ENCODE measurements at places on chromosomes 6 and 20.

GRCh38 chr6:169589293-169589692, 112.5 kb downstream of the WDR27 start:
- ATAC-seq = peak; percentile 37

GRCh38 chr6:135832166-135832565, 19.3 kb upstream of the PDE7B start:
- ATAC-seq = no peak

- ATAC-seq = no peak
Measured at GRCh38 chr20:51906049-51906448, 103.7 kb upstream of the SALL4 start.

- ATAC-seq = no peak
Measured at GRCh38 chr6:39357998-39358686, 35.6 kb upstream of the KCNK16 start.

DNA sequence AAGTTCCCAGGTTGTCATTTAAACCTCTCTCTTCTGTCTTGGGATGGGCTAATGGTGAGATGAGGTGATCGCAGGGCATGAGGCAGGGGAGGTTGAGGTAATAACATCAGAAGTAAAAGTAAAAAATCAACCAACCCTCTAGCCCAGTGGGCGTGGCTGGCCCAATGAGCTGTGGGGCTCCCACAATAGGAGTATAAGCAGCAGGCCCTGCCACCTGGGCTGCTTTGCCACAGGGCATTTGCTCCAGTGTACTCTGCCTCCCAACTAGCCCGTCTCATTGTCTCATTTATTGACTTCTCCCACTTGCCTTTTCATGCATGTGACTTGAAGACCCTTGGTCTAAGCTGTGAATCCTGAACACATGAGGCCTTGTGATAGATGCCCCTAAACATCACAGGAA, 62.8 kb downstream of the PHACTR3 start:
- ATAC-seq = no peak

- ATAC-seq = no peak
Measured at GRCh38 chr6:45423824-45424450, 46.2 kb upstream of the SUPT3H start.

DNA sequence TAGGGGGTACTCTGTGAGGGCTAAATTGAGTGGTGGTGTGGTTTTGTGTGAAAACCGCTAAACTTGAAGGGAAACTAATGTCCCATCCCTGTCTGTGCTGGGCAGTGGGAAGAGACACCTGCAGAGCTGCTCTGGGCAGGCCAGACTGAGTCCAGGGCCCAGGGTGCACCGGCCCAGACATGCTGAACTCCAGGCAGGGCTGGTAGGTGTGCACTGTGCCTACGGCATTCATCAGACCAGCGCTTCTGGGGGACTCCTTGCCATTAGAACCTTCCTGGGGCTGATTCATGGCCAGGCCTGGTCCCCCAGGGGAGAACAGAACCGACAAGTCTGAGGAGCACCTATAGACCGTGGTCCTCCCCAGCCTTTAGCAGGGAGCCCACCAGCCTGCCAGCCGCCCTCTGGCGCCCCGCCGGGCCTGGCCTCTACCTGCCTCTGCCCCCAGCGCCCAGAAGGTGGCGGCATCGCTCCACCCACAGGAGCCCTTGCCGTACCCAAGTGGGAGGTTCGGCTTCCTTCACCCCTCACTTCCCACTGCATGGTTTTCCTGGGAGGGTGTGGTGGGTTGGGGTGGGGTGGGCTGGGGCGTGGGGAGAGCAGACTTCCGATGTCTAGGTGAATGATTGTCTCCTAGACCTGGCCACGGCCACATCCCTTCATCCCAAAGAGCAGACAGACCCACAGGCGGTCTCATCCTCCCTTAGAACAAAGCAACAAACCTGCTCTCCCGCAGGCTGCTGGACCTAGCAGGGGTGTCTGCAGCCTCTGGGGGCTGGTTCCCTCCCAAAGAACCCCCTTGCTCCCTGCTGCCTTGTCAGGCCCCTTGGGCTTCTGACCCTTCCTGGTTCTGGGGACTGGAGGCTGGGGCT, 15.5 kb downstream of the CCDC167 start:
- ATAC-seq = peak; percentile 62

DNA sequence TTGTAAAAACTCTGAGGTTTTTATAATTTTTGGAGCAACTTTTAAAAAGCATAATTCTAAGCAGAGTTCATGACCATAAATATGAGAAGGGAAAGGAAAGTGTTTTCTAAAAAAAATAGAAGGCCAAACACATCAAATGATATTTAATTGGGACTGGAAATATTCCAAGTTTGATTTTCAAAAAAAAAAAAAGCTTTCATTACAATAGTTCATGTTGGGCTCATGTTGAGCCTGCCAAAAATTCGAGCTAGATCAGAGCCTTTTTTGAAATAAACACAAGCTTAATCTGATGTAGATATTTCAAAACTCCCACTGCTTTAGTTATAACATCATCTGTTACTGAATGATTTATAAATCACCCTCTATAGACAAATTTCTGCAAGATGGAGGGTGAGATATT, 163.4 kb upstream of the DEFB112 start:
- no peak for ATAC-seq

- no peak for ATAC-seq
Measured at GRCh38 chr6:3517350-3517749, 60.5 kb upstream of the SLC22A23 start.

GRCh38 chr6:56938649-56939191, 16.2 kb upstream of the BEND6 start:
- ATAC-seq = peak; percentile 44

GRCh38 chr6:70385901-70386300, 27.4 kb upstream of the FAM135A start:
- no peak for ATAC-seq

DNA sequence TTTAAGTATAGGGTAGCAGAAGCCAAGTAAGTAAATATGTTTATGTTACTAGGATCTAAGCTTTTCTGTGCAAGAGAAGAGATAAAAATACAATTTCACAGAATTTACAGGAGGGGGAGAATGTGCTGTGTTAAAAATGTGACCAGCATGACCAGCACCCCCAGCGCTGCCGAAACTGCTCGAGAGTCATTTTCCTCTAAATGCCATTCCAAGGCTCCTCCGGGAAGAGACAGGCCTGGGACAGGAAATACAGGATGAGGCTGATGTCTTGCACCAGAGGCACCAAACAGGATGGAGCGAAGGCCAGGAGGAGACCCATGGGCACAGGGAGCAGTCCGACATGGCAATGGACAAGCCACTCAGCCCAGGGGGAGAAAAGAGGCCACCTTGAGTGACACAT, 21.1 kb downstream of the TAF4 start:
- ATAC-seq = no peak

- no peak for ATAC-seq
Measured at GRCh38 chr20:21208999-21209398, 83.1 kb downstream of the KIZ start.

GRCh38 chr20:4295226-4295625, 279.9 kb upstream of the RNF24 start:
- no peak for ATAC-seq

DNA sequence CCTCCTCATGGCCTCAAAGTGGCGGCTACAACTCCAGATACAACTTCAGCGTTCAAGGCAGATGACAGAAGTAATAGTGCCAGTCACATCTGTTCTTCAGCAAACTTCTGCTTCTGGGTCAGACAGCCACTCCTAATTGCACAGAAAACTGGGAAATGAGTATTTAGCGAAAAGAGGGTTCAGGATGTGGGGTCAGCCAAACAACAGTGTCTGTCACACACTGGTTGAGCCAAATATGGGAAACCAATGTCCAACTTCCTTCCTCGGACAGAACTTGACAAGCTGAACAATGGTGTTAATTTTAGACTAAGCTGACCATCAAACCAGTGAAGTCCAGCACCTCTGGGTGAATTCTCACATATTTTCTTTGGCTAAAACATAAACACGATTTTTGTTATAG, 22.1 kb downstream of the NUDT3 start:
- ATAC-seq = no peak

GRCh38 chr6:73586416-73586974, 65.7 kb upstream of the EEF1A1 start:
- no peak for ATAC-seq

DNA sequence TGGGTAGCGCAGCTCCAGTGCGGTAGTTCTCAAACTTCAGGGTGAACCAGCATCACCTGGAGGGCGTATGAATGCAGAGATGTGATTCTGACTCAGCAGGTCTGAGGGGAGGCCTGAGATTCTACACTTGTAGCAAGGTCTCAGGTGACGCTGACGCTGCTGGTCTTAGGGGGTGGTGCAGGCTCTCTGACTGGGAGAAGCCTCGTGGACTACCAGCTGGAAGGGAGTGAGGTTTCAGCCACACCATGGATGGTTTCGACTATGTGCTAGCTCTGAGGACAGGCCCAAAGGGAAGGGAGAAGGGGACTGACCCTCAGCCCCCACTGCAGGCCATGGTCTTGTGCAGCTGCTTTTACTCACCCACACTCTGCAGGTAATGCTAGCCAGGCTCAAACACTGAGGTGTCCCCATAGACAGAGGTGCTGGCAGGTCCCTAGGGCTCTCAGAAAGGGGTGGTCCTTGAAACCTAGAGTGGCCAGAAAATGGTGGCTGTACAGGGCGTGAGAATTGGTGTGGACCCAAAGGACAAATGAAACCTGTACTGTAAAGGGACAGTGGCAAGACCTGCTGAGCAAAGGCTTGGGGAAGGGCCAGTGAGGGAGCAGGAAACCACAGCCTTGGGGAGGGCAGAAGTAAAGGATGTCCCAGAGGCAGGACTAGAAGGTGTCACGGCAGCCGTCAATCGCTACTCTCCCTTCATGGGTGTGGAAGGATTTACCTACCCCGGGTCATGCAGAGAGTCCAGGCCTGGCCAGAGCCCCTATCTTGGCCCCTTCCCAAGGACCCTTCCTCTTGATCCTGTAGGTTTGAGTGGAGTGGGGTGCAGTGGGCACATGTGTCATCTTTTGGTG, 52.7 kb downstream of the EBF4 start:
- no peak for ATAC-seq

- no peak for ATAC-seq
Measured at GRCh38 chr20:59949911-59950310, 8.3 kb upstream of the CDH26 start.

- no peak for ATAC-seq
Measured at GRCh38 chr20:37278966-37279590, 10.4 kb upstream of the MANBAL start.

- ATAC-seq = no peak
Measured at GRCh38 chr6:130679684-130680083, 147.5 kb upstream of the SMLR1 start.

GRCh38 chr20:12337601-12338000, 419.9 kb downstream of the BTBD3 start:
- ATAC-seq = no peak

- peak; percentile 87 for ATAC-seq
Measured at GRCh38 chr6:152160346-152160745, 352.9 kb downstream of the ESR1 start.

DNA sequence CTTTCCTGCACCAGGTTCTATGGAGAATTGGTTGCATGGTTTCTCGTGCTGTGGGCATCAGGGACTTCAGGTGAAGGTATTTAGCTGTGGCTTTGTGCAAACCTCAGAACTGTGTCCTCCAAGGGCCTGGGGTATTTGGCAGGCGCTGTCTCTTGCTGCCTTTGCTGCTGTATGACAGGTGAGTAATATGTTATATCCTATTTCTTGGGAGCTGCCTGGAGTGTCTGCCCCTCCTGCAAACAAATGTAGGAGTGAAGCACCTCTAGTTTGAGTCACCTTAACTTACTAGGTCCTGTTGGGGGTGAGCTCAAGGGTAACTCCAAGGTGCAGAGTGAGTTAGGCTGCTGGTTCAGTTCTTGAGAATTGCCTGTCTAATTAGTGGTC, 177.7 kb upstream of the RNF24 start:
- ATAC-seq = no peak

GRCh38 chr6:90107771-90108282, 188.8 kb downstream of the BACH2 start:
- ATAC-seq = peak; percentile 60

DNA sequence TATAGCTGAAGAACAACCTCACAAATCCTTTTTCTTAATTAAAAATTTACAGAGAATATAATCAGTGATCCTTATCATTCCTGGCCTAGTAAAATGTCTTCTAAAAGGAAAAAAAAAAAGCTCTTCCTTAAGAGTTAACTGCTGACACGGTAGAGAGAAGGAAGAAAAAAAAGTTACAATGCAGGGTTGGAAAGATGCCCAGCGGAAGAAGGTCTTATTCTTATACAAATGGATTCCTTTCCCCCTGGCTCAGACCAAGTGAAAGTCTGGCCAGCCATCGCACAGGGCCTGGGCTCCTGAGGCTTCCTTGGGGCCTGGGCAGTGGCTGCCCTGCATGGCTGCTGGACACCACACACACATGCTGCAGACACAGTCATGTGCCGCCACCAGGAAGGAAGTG, 688.6 kb downstream of the TENT5A start:
- ATAC-seq = no peak

GRCh38 chr20:61451953-61452352, 199.9 kb downstream of the CDH4 start:
- no peak for ATAC-seq

DNA sequence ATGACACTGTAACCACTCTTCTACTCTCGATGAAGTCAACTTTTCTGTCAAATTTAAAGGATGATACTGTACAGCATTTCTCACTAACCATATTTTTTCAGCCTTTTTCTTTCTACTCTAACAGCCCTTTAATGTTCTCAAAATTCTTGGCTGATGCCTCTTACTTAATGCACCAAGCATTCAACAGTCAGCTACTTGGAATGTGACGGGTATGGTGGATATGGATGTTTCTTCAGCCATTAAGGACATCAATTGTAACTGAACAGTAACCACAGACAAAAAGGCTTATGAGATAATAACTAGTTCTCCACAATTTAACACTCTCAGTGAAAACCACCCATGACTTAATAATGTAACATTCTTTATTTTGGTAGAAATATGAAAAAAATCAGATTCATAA, 467.2 kb upstream of the ZNF337 start:
- ATAC-seq = no peak

DNA sequence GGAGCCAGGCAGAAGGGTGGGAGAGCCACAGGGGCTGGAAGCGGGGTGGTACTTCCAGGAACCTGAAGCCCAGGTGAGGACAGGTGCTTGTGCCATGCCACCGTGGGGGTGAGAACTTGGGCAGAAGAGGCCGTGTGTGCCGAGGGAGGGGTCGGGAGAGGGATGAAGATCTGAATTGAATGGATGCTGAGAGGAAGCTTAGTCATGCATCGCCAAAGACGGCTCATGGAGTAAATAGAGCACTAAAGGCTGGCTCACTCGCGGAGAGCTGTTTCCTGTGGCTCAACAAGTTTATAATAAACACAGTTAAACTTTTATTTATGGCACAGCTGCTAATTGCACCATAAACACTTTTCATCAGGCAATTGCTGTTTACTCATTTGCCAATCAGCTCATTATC, 21.7 kb upstream of the MYT1 start:
- ATAC-seq = no peak

- ATAC-seq = no peak
Measured at GRCh38 chr20:8803065-8803464, 265.8 kb upstream of the PLCB4 start.

- ATAC-seq = no peak
Measured at GRCh38 chr6:5318617-5319272, 57.4 kb downstream of the FARS2 start.

- ATAC-seq = peak; percentile 85
Measured at GRCh38 chr20:4795394-4795793, 73.7 kb downstream of the PRND start.

GRCh38 chr6:121590916-121591315, 155.5 kb downstream of the GJA1 start:
- ATAC-seq = no peak
